CD4-positive, alpha-beta T cell treated with Interleukin-6 at 100 ng/mL for 8 hours (primary cell): ENCODE measurements at places on chromosomes 16 and 17.
A peak's percentile ranks its signal among the peaks of the same experiment; 100 is the strongest.

- peak; percentile 26 for DNase-seq
Measured at GRCh38 chr17:54967621-54968261, 713 bp downstream of the COX11 start.

- no peak for DNase-seq
Measured at GRCh38 chr16:5036228-5037156, 2.8 kb upstream of the NAGPA start.

DNA sequence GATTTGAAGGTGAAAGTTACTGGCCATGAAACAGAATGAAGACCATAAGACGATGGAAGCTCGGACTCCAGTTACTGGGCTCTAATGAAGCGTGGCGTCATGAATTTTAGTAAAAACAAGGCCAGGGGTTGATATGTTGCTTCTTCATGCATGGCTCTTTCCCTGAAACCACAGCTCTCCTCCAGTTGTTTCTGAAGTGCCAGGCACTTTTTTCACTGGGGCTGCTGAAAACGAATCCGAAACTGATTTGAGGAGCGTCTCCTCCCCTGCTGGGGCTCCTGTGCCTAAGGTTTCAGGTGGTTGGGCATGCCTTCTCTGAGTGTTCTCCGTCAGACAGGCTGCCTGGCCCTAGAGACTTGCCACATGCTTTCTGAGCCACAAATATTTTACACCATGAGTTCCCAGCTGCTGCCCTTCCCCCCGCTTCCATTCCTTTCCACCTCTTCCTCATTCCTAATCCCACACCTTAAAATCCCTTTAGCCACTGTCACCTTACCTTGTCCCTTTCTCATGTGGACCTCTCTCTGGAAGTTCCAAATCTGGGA is 3.7 kb upstream of the MYL4 start:
- DNase-seq = peak; percentile 84

- no peak for DNase-seq
Measured at GRCh38 chr16:52076332-52076731, 470.6 kb downstream of the TOX3 start.

DNA sequence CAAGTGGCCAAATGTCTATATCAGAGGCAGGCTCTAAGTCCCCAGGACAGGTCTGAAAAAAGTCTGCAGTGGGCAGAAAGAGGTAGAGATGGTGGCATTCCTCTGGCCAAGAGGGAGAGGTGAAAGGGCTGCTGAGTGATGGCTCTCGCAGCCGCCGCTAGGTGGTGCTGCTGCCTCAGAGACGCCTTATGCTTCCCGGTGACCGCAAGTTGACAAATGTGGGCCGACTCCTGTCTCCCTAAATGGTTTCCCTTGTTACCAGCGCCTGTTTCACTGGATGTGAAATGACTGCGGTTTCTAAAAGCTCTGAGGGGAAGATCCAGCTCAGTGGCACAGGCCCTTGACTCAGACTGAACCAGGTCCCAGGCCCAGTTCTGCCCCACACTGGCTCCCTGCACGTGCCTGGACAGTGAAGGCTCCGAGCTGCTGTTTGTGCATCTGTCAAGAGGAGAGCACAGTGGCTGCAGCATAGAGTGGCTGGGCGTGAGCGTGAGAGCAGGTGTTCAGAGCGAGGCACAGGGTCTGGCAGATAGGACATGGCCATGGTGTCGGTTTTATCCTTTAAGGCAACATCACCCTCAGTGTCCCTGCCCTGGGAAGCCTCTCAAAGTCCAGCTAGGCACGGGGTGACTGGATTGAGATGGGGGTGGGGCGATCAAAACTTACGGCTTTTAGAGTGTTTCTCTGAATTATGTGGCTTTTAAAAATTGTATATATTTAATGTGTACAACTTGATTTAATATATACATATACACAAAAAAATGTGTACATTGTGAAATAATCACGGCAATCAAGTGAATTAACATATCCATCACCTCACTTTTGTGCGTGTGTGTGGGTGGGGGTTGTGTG is 19.9 kb downstream of the CLEC16A start:
- peak; percentile 79 for DNase-seq

DNA sequence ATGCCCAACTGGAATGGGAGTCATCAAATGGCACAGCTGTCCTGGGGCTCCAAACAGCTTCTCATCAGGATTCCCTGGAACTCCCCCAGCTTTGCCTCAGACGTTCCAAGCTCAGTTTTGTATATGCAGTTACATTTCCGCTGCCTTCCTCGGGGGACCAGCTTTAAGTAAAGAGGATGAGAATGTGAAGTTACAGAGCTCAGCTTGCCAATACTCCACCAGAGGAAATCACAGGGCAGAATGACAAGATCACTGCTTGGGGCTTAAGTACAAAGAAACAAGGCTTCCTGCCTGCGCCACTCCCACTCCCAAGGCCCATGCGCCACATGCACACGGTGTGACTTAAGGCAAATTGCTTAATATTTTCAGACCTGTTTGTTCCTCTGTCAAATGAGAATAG is 272.4 kb upstream of the CDH11 start:
- DNase-seq = no peak

DNA sequence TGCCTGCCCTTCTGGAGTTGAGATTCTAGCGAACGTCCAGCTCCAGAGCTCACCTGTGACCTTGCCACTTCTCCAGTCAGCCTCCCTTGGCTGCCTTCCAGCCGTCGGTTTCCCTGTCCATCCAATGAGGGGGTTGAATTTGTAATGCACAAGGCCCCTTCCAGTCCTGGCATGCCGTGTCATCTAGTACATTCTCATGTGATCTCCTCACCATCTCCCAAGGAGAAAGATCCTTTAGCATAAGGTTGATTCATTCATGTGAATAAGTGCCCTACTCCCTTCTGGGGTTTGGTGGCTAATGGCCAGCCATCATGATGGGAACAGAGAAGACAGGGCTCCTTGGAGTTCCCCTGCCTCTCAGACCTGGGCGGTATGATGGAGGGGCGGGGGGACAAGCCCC is 18.9 kb upstream of the ABCC3 start:
- no peak for DNase-seq

DNA sequence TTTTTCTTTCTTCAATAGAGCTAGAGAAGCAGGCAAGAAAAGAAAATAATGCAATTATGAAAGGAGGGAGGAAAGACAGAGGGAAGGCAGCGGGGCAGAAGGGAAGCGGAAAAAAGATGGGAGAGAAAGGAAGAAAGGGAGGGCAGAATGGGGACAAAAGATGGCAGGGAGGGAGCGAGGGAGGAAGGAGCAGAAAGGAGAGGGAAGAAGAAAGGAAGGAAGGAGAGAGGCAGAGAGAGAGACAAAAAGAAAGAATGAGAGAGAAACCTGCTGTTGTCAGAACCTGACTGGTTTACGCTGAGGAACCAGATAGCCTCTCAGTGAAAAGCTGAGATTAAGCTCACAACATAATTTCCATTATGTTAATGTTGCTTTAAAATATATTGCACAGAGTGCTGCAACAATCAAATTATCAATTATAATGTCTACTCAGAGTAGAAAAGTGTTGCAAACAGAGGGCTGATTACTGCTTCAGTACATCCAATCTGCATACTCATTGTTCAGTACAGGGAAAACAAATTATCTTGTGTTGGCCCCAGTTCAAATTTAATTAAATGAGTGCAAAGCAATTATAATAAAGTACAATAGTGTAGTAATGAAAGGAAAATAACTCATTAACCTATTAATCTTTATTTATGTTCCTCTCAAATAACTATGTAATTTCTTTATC is 32.0 kb upstream of the TOX3 start:
- DNase-seq = no peak

- DNase-seq = no peak
Measured at GRCh38 chr17:55580596-55581133, 69.4 kb upstream of the SMIM36 start.

DNA sequence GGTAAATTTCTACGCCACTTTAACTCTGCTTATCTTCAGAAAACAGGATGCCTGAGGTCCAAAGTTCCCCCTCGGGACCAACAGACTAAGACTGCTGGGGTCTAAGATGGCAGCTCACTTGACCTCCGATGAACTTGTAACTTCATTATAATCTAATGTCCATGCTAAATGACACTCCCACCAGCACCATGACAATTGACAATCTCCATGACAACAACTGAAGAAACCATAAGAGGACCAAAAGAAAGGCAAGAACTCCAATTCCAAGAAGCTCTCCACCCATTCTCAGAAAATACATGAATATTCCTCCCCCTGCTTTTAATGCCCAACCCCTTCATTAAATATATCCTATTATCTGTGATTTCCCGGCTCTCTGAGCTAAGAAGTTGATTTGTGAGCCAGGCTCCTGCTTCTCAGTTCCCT is 7.5 kb downstream of the CCL4 start:
- DNase-seq = no peak

- DNase-seq = no peak
Measured at GRCh38 chr17:19288453-19288852, 51.3 kb downstream of the EPN2 start.

DNA sequence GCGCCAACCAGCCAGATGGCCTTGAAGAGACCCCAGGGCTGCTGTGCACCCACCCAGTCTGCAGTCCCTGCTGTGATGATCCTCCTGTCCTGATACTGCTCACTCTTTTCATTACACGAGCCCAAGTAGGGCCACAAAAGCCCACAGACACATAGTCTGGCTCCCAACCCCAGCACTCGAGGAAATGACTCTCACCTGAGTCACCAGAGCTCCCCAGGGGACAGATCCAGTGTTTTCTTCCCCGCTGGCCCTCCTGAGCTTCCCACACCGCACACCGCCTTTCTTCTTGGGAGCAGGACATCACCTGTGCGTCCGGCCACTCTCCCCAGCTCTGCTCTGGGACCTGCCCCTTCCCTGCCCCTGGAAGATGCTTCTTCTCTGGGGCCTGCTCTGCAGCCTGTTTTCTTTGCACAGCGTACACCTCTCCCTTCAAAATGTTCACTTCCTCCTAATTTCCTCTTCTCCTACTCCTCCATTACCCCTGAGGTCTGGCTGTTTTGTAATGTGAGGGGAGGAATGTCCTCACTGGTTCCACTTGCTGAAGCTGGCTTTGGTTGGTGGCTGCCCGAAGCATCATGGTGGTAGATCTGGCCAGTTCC is 2.0 kb upstream of the SCN4A start:
- no peak for DNase-seq

DNA sequence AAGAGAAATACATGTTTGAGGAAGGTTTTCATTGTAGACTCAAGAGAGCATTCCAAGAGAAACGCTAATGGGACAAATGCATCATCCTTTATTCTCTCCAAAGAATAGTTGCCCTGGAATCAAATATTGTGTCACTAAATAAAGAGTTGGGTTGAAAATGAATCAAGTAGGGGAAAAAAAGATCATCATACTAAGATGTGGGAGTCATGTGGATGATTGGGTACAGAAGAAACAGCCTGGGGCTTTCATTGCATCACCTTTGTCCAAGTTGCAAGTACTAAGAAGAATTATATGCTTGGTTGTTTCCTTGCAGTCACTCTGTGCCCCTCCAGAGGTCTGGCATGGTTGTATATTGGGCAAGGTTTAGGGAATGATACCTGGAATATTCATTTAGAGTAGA is 658.9 kb downstream of the TOX3 start:
- DNase-seq = no peak

DNA sequence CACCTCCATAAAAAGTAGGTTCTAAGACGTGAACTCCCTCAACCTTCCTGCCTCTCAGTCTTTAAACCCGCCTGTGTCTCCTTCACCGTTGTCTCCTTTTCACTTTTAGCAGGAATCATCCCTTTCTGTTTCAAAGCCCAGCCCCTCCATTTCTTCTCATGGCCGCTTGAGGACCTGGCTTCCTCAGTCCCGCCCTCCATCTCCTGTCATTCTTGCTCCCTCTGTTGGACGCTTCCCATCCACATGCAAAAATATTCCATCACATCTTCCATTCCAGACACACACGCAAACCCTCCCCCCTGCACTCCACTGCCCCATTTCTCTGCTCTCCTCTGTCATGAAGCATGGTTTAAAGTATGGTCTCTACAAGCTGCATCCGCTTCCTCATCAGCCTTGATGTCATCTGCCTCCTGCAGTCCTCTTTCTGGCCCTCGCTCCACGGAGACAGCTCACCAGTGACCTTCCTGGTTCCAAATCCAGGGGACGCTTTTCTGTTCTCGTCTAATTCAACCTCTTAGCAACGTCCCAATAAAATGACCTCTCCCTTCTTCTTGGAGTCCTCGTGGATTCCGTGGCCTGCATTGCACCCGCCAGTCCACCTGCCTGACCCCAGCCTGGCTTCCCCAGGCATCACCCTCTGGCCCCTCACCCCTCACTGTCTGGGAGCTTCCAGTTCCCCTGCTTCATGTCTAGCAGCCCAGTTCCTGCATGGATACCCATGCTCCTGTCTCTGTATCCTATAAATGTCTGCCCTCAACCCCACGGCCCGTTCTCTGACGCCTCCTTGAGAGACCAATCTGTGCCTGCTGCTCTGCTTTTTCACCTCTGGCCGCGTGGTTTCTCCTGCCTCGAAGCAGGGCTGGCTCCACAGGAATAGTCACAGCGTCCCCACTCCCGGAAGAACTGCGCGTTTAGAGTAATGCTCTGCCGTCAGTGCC is 26.2 kb downstream of the ANKRD40 start:
- DNase-seq = no peak
